ENCODE measurements at places on chromosomes 1 and 21. TPM values are rescaled to one million over a fixed set of nuclear protein-coding genes. Genes with fewer than 3 reads are reported as not detected.

DNA sequence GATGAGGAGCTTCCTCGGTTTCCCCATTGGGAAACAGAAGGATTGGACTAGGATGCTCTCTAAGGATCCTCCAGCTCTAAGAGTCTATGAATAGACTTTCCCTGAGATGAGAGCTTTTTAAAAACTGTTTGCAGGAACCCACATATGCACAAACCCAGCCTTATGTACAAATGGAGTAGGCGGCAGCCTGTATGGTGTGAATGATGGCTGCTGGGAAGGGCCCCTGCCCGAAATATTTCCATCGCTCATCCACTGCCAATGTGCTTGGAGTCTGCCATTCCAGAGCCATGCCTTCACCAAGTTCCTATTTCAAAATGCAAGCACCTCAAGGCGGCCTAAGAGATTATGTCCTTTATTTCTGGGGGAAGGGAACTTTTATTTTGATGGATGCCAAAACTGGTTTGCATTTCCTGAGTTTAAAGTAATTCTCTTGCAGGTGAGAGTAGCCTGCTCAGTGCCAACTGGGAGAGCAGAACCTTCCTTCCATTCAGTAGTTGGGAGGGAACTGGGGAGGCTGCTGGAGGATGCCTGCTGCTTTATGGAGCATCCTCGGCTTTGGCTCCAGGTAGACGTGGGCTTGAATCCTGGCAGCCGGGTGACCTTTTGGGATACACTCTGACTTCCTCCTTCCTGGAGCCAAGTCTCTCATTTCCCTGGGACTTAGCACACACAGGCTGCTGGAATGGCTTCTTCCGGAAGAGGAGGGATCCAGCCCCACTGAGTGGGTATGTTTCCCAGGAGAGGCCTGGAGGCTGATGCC, 165.9 kb downstream of the ACTL8 start:
- no peak for DNase-seq

DNA sequence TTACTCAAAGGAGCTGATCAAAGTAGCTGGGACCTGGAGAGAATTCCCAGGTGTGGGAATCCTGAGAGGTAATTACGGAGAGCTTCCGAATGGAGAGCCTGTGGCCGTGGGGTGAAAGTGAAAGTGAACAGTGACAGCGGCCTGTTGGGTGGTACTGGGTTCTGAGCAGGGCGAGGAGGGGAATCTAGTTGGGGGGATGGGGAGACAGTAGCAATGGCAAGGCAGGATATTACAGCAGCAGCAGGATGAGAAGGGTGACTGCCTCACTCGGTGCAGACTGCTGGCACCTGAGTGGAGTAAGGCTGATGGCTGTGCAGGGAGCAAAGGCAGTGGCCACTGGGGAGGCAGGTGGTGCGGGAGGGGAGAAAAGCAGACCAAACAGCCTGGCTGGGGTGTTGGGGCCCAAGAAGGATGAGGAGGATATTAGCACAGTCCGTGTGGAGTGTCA, 70.3 kb upstream of the PRDX6 start:
- no peak for DNase-seq

DNA sequence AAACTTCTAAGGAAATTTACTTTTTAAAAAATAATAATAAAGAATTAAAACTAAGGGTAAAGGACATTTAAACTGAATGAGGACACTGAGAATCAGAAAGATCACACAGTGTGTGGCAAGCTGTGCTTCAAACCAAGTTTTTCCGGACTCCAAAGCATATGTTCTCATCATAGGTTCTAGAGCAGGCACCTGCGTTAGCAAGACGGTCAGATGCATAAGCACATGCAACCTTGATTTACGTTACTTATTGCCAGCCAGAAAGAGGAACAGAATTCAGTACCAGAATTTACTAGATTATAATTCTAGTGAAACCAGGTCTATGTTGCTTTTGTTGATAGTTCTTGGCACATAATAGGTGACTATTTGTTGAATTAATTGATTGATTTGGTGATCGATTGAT, 6.2 kb upstream of the LBR start:
- no peak for DNase-seq

GRCh38 chr21:16262091-16262490, 532.3 kb downstream of the USP25 start:
- no peak for DNase-seq

GRCh38 chr1:176774224-176774623, 311.2 kb downstream of the PAPPA2 start:
- no peak for DNase-seq

DNA sequence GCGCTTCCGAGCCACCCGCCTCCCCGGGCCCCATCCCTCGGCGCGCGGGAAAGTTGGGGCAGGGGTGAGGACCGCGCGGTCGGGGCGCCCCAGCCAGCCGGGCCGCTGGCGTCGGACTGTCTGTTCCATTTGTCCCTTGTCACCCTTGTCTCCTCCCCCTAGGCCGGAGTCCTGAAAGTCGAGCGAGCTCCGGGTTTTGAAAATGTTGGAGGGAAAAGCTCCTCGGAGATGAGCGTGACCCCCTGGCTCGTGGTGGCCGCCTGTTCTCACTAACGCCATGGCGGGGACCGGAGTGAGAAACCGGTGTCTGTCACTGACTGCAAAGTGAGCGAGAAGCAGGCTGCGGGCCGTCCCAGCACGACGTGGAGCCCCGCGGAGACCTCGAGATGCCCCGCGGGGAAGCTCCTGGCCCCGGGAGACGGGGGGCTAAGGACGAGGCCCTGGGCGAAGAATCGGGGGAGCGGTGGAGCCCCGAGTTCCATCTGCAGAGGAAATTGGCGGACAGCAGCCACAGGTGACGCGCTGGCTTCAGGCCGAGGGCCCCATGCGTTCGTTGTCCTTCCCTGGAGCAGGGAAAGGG, 491 bp downstream of the PER3 start:
- no peak for DNase-seq

- DNase-seq = no peak
These were observed 16.1 kb downstream of the SIPA1L2 start for GRCh38 chr1:232613752-232614381.

DNA sequence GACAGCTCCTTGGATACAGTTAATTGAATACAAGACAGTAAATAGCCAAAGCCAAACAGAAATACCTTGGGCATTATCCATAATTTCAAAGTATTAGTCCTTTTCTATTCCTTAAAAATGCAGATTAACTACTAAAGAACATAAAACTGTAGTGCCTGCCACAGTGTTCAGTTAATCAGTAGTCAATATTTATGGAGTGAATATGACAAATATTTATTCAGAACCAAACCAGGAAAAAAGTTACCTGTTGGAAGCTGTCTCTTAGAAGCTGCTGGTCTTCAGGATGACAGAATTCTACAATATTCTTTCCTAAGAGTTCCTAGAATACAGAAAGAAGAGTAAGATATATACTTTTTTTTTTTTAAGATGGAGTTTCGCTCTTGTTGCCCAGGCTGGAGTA, 18.2 kb upstream of the CTSK start:
- no peak for DNase-seq

- no peak for DNase-seq
These were observed 37.7 kb downstream of the CD34 start for GRCh38 chr1:207873055-207873890.

DNA sequence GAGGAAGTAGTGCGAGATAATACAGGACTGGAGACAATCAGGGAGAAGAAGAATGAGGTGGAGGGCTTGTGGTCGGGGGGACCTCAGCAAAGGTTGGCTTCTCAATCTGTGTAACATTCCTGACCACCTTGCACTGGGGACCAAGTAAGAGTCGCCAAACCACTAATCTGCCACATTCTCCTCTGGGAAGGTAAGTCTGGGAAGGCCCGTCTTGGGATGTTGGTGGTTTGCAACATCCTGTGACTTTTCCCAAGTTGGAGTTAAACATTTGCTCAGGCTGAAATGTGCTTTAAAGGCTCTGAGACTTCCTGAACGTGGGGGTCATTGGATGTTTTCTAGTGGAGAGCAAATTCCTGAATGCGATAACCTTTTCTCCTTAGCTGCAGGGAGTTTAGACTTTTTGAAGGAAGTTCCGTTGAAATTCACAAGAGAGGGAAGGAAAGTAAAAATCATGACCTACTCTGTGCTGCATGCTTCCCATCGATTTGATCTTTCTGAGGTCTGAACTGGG, 325.9 kb downstream of the RPS6KC1 start:
- DNase-seq = no peak

- no peak for DNase-seq
These were observed 425.5 kb downstream of the KCTD3 start for GRCh38 chr1:215992620-215993019.

- DNase-seq = no peak
These were observed 41.0 kb downstream of the NFIA start for GRCh38 chr1:61123326-61123725.

- no peak for DNase-seq
These were observed 184.7 kb upstream of the SGIP1 start for GRCh38 chr1:66349242-66349641.

- DNase-seq = no peak
These were observed 45.1 kb downstream of the FYB2 start for GRCh38 chr1:56774067-56774609.

DNA sequence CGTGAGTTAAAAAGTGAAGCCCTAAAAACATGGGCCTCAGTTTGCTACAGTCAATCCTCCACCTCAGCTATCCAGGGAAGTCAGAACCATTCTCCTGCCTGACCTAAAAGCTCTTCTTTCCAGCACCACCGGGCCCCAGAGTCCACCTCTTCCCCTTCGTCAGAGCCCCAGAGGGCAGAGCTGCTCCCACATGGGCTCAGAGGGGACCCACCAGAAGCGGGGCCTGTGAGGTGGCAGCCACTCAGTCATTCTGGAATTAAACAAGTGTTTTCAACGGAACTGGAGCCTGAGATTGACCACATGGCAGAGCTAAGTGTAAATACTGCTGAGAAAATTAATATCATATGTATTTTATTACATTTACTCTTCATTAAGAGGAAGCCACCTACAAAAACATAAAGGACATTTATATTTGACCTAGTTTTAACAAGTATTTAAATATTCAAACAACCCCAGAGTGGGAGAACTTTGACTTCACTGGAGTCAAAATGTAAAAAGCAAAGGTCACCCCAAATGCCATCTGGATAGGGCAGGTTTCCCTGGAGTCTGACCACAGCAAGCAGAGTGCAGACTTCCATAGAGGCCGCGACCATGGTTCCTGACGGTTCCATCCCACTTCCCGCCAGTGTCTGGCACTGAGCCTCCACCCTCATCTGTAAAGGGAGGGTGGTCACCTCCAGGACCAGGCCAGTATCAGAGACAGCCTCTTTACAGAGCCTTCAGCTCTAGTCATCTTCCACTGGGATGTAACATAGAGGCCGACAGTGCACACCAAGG, 1.8 kb downstream of the SUMO3 start:
- DNase-seq = no peak

DNA sequence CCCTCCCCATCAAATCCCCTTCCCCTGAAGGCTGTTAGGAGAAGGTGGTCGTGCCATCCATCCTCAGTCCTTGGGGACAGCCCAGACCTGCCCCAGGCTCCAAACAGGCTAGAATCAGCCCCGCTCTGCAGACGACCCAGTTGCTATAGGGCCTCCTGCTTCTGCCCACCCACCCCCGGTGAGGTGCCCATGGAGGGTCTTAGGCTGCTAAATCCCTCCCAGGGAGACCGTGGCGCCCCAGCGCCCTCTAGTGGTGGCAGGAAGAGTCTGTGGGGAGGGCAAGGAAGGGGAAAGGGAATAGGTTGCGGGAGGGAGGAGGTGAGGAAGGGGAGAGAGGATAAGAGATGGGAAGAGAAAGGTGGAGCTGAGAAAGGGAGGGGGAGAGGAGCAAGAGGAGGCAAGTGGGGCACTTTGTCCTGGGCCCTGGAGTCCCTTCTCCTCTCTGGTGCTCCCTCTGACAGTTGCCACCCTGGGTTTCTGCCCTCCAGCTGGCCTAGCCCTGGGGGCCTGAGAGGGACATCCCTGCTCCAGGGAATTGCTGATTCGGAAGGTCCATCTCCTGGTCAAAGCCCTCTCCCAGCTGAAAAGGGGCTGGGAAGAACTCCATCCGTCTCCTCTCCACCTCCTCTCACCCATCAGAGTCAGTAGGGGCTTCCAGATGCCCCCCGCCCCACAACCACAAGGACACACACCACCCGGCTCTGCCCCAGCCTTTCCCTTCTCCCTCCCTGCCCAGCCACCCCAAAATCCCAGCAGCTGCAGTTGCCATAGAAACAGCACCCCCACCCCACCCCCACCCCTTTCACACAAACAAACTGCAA, 55.4 kb downstream of the CAMK2N1 start:
- DNase-seq = peak; percentile 4

GRCh38 chr1:5951846-5952410, 40.3 kb downstream of the NPHP4 start:
- no peak for DNase-seq

DNA sequence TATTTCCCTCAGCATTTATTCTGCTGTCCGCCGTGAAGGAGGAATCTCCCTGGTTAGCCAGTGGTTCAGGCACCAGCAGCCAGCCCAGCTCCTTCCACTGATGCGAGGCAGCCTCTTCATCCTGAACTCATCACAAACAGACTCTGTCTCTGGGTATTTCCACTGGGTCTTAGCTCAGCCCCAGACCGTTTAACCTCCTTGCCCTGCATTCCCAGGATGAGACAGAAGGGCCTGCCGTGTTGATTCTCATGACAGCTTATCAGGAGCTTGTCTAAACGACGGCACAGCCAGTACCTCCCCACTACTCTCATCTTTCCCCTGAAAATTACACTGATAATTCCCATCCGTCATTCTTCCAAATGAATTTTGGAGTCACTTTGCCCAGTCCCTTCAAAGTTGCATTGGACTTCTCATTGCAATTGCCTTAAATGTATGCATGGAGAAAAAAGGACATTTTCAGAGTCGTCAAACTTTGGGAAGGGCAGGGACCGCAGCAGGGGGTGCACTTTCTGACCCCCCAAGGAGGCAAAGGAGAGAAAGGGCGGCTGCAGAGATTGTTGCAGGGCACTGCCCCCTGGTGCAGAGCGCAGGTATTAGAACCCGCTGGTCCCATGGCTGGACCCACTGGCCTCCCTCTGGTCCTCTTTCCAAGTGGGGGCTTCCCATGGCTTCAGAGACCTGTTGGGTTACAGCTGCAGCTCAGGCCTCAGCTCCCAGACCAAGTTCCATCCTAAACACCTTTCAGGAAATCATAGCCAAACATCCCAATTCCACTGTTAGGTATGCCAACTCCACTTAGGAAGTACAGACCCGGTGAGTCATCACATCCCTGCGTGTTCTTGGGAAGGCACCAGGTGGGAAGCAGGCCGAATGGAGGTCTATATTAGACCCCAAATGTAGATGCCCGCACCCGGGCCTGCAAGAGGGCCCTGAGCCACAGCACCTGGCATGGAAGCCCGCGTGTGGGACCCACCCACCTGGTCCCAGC, 3.7 kb upstream of the MEGF6 start:
- no peak for DNase-seq

- DNase-seq = no peak
These were observed 18.8 kb upstream of the RGS16 start for GRCh38 chr1:182622901-182623528.

- DNase-seq = no peak
These were observed 278.5 kb upstream of the PLD5 start for GRCh38 chr1:242802973-242803372.

Gene NBL1
- total RNA-seq = 24.0 TPM

Gene PTCH2
- total RNA-seq = 1.5 TPM

Gene KCNQ4
- 0.73 TPM for total RNA-seq

Gene MYOG
- total RNA-seq = not detected

Gene RAP1GAP
- total RNA-seq = 0.46 TPM

Gene C4BPA
- not detected for total RNA-seq

Gene PRRX1
- total RNA-seq = not detected

Gene NEGR1
- total RNA-seq = not detected

Gene BARHL2
- not detected for total RNA-seq

Gene PLEKHA6
- total RNA-seq = 2.6 TPM

Gene LDLRAD1
- not detected for total RNA-seq

Gene SRGAP2B
- total RNA-seq = 50.1 TPM

Gene HTR1D
- total RNA-seq = not detected
